ENCODE measurements at places on chromosomes 3 and 15.

GRCh38 chr3:182509844-182510460, 283.4 kb upstream of the ATP11B start:
- no peak for DNase-seq

GRCh38 chr3:125608419-125608818, 13.1 kb upstream of the OSBPL11 start:
- DNase-seq = no peak

GRCh38 chr3:108713816-108714215, 43.4 kb downstream of the RETNLB start:
- DNase-seq = no peak

DNA sequence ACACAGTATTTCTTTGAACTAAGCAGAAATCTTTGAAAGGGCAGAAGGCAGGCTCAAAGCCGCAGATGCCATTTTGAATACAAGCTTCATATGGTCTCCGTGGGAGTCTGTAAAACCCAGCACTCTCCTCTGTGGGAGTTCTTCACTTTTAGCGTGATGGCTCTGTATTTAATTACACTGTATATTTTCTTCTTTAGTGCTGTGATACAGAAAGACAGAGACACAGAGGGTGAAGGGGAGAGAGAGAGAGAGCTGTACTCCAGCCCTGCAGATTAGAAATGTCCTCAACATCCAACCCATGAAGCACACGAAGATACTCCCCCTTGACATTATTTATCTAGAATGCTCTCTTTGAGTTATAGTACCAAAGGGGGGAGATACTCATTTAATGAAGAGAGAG, 752.6 kb upstream of the NR2F2 start:
- DNase-seq = no peak

DNA sequence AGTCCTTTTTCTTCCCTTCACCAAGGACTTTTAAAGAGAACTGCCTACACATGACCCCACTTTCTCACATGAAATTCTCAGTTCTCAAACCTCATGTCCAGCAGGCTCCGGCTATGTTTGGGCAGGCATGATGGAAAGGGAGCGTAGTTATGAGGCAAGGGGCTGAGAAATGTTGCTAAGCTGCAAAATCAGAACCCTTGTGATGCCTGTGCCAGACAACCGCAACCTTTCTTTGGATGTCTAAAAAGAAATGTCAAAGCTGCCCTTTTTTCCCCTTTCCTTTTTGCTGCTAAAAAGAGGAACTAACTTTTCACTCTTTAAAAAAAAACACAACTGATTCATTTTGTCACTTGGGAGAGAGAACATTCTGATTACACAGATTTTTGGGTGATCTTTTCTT, 19.2 kb downstream of the GNB4 start:
- no peak for DNase-seq

DNA sequence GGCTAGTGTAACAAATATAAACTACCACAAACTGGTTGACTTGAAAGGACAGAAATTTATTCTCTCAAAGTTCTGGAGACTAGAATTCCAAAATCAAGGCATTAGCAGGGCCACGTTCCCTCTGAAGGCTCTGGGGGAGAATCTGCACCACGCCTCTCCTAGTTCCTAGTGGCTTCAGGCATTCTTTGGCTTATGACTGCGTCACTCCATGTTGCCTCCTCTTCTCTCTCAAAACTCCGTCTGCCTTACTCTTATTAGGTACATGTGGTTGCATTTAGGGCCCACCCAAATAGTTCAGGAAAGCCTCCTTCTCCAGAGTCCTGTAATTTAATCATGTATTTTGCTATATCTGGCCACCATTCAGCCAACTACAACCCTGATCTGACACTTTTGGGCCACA, 174.8 kb downstream of the PEX5L start:
- no peak for DNase-seq

DNA sequence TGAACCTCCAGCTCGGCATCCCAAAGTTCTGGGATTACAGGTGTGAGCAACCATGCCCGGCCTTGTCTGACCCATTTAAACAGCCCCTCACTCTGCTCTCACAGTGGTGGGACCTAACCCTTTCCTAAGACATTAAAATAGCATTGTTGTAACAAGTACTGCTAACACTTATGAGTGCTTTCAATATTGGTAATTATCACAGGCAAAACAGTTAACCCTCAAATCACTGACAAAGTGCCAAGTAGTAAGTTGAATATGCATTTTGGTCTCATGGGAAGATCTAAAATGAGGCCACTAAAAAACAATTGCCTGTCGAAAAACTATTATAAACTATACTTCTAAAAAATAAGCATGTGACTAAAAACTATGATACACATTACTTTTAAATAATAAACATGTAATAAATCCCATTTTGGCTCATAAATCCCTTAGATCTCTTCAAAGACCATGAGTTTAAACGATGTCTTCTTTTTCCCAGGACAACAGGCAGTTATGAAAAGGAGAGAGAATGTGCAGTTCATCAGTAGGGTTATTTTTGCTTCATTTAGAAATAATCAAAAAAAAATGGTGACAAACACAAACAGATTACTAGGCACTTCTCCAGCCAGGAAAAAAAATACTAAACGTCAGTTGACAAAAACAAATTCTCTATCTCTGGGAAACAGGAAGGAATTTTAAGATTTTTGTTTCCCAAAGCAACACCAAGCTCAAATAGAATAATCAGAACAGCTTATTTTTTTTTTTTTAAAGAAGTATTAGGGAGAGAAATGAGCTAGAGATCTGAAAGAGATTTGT, 95.4 kb downstream of the RFTN1 start:
- no peak for DNase-seq

DNA sequence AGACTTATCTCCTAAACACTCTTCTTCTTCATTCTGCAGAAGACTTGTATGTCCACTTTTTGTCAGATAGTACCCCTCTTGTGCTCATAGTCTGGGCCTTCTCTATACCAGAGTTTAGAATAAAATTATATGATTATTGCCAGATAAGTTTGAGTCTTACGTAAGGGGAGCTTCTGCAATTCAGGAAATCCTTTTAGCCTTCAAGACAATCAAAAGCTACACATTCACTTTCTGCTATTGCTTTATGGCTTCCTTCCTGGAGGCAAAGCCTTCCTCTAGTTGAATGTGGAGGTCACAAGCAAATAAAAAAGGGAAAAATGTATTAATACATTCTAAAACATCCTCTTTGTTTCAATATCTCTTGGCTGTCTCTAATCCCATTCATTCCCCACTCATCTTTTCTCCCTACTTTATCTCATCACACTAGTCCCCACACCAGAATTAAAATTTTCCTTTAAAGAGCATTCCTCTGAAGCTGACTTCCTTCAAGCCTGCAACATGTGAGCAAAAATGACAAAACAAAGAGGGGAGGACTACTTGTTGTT, 186.8 kb downstream of the CPNE4 start:
- DNase-seq = no peak

DNA sequence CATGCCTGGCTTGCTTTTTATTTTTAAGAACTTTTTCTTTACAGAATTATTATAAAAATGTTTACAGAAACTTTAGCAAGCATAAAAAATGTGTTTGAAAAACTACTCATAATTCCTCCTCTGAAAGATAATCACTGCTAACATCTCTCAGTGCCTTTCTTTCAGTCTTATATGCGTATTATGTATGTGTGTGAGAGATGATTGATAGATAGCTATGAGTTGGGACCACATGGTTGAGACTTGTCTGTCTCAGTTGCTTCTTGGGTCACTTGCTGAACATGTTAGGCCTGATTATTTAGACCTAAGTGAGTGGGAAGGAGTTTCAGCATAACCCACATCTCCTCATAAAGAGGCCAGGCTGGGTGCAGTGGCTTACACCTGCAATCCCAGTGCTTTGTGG, 11.1 kb downstream of the MAP6D1 start:
- no peak for DNase-seq

DNA sequence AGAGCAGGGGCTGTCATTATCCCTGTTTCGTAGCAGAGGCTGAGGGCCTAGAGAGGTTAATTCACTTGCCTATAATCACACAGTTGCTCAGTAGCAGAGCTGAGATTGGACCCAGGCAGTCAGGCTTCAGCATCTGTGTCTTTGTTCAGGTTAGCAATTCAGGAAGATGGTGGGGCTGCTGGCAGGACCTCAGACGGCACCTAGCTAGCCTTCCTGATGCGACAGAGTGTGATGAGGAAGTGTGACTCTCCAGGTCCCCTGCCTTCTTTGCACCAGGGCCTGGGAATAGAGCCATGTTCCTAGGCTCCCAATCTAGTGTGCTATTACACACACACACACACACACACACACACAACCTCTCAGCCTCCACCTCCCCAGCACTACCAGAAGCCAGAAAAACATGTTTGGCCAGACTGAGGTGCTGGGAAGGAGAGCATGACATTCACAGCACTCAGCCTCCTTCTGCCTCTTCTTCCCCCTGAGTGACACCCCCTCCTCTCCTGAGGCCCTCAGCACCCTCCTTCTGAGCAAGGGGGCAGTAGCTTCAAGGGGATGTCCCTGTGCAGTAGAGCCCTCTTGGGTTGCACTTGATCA, 88.9 kb downstream of the TLE3 start:
- DNase-seq = no peak

- DNase-seq = no peak
Observed at GRCh38 chr3:66789580-66790237, 208.4 kb upstream of the KBTBD8 start.

DNA sequence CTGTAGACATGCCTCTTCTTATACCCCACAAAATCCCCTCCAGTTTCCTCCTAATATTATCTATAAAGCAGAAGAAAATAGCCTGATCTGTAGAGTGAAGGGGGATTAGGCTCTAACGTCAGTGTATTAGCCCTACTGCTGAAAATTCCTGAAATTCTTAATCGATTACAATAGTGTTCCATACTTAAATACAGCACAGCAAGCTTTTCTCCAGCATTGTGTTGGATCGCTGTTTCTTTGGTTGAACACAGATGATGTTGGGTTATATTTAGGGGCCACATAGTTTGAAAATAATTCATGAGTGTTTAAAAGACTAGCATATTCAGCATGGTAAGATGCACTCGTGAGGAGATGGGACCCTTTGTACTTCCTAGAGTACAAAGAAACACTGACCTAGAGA, 52.5 kb downstream of the PIAS1 start:
- no peak for DNase-seq

DNA sequence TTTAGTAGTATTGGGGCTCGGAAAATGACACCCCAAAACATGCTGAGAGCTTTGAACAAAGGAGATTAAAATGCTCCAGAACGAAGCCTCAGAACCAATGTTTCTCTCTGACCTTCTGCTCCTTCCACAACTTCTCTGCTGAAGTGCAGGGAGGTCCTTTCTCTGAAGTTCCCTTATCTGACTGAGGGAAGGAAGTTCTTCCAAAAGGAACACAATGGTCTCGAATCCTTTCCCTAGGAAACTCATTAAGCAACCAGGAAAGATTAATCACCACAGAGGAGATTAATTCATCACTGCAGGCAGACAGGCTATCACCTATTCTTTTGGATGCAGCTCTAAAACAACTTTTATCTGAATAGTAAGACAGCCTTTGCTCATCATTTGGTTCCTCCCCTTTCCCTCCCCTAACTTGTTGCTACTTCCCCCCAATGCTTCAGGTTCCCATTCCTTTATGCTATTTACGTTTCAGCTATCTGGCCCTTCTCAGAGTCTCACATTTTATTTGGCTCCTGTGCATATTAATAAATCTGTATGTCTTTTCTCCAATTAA, 18.2 kb upstream of the WDR49 start:
- DNase-seq = no peak

GRCh38 chr3:163541629-163542028, 1536.7 kb downstream of the SI start:
- DNase-seq = no peak

DNA sequence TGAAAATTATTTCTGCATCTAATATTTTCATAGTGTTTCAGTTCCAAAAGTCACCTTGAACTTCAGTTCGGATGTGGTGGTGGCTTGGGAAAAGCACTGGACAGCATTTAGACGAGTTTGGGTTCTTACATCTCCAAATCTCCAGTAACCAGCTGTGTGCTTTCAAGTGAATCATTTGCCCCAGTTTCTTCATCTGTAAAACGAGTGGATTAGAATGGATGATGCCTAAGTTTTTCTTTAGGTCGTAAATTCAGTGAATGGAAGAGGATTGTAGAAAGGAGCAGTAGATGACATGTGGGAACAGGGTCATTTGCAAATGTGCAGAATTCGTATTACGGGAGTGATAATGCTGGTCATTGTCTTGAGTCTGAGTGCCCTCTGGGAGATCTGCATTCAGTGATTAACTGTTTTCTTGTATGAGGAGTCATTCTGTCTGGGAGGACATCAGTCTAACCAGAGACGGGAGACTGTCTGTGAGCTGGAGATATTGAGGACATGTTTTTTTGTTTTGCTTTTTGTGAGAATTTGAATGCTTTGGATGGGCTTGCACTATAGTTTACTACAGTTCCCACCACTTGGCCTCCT, 641.6 kb upstream of the TBL1XR1 start:
- no peak for DNase-seq

DNA sequence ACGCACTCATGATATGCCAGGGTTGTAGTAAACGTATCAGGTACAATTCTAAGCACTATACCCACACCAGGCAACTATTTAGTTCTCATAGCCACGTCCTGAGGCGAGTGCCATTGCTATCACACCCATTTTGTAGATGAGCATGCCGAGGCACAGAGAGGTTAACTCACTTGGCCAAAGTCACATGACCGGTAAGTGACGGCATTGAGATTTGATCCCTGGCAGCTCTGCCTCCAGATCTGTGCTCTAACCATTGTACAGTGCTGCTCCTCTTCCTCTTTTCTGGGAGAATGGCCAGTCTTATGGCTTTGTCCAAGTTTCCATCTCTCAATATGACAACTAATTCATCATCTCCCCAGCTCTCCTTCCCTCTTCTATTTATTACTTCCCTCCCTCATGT, 18.9 kb upstream of the ATP2B2 start:
- DNase-seq = no peak

- no peak for DNase-seq
Observed at GRCh38 chr3:104206925-104207324, 1159.8 kb upstream of the ALCAM start.

DNA sequence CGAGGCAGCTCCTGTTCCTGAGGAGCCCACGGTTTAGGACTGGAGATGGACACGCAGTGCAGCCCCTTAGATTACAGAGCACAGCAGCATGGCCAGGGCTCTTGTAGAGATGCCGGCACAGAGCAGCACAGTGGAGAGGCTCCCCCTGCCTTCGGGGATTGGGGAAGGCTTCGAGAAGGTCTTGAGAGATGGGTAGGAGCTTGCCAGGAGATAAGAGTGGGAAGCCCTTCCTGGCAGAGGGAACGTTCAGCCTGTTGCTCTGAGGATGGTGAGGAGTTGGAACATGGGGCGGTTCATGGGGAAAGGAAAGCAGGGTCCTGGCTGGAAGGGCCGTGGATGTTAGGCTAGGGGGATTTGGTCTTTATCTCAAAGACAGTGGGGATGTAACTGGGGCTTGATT, 10.0 kb downstream of the EPB42 start:
- no peak for DNase-seq

GRCh38 chr3:54342676-54343075, 220.3 kb downstream of the CACNA2D3 start:
- DNase-seq = no peak

- DNase-seq = no peak
Observed at GRCh38 chr3:30102356-30102755, 504.0 kb upstream of the TGFBR2 start.

GRCh38 chr3:124372775-124373174, 357.5 kb upstream of the UMPS start:
- no peak for DNase-seq

Measured in stimulated activated CD4-positive, alpha-beta T cell treated with anti-CD3 and anti-CD28 coated beads, Interleukin-2, amount 100 ng/mL, for 24 hours (primary cell).